ENCODE measurements at places on chromosomes 3 and 15.

DNA sequence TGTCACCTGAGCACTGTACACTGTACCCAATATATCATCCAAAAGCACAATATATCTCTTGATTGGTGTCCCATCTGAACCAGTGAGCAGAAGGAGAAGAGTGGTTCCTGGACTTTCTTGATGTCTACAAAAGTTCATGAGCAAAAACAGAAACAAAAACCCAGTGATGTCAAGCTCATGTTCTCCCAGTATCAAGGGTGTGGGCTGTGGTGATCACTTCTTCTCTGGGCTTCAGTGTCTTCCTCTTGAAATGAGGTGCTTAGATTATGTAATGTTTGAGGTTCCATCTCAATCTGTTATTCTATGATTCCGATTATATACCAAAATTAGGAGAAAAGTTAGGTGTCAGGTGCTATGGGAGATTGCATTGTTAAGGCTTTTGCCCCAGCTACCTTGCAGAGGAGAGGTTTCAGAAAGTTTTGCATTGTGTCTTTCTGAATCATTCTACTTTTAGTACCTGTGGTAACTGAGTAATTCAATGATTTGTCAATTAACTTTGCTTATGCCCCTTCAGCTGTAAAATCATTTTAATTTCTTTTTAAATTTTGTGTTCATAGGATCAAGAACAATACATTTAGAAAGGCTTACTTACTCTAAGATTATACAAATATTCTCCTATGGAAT, 122.0 kb upstream of the EOMES start:
- no peak for DNase-seq

- no peak for DNase-seq
Observed at GRCh38 chr3:150328654-150329040, 79.5 kb upstream of the TSC22D2 start.

- no peak for DNase-seq
Observed at GRCh38 chr3:65583188-65583587, 455.5 kb downstream of the MAGI1 start.

GRCh38 chr3:107650788-107651187, 128.0 kb downstream of the BBX start:
- no peak for DNase-seq

DNA sequence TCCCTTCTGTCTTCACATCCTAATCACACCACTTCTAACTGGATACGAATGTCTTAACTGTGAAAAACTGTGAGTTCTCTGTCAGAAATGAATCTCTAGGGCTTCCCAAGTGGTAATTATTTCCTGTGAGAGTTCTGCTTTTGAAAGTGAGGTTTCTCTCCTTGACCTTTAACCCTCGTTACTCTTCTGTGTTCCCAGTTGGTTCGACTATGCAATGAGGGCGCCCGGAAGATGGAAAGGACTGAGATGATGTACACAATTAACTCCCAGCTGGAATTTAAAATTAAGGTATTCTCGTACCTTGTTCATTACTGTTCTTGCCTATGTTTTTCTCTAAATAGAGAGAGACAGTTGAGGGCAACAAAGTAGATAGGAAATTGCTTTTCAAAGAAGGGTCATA, 96.5 kb downstream of the ARHGEF26 start:
- no peak for DNase-seq

DNA sequence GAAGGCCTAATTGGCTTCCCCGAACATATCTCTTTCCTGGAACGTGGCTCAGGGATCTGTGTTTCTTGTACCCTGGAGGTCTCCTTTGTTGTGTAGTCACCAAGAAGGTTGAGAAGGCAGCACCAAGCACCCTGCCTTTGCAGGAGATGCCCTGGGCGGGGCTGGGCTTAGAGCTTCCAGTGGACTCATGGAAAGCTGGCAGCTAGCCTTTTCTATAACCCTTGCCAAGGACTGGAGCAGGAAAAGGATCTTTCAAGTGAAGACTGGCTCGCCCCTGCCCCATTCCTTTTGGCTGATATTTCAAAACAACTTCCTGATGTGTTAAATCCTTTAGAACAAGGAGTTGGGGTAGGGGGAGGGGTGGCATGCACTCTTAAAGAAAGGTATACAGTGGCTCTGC, 58.9 kb upstream of the EPHA6 start:
- DNase-seq = no peak
